Right lobe of liver (tissue), 6 donors: ENCODE measurements at places on chromosomes 7 and 10. TPM values are rescaled to one million over a fixed set of nuclear protein-coding genes. Genes with fewer than 3 reads are reported as not detected.

- no peak overlapping the region for H3K27ac ChIP-seq
- DNase-seq = no peak
- no peaks in the 10 kb centered on the region for H3K27me3 ChIP-seq
Observed at GRCh38 chr10:4034907-4035598, 250.0 kb upstream of the KLF6 start.

DNA sequence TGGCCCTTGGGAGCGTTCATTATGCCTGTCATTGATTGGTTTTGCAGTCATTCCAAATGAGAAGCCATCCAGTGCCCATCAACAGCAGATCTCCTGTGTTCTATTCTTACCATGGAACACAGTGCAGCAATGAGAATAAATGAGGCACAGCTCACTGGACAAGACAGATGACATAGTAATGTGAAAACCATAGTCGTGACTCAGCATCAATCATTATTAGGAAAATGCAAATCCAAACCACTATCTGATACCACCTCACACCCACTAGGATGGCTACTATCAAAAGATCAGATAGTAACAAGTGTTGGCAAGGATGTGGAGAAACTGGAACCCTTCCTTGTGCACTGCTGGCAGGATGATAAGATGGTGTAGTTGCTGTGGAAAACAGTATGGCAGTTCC is 144.7 kb downstream of the ARHGAP22 start:
- no peaks in the 10 kb centered on the region for H3K27me3 ChIP-seq
- no peak overlapping the region for H3K4me3 ChIP-seq
- no peaks in the 10 kb centered on the region for H3K36me3 ChIP-seq
- H3K4me1 ChIP-seq = no peaks in the 10 kb centered on the region
- DNase-seq = no peak
- no peak overlapping the region for H3K27ac ChIP-seq

Gene CPEB3
- 5.7 TPM for total RNA-seq

DNA sequence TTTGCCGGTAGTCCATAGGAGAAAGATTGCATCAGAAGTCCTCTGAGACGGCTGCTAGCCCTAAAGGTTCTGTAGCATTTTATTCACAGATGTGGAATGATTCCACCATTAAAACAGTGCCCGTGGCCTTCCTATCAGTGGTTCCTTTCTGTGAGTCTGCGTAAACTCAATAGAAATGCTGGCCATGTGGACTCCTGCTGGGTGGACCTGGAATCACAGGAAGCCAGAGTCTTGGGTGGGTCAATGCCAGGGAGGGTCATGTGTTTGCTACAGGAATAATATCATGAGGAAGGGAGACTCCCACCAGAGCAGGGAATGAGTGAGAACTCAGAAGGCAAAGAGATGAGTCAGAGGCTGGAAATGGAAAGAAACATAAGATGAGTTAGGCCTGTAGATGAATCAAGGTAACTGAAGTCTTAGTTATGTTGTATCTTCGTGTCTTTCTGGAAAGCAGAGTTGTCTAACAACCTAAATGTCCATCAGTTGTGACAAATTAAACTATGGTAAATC is 410.4 kb upstream of the AUTS2 start:
- H3K27me3 ChIP-seq = no peaks in the 10 kb centered on the region
- H3K4me1 ChIP-seq = no peaks in the 10 kb centered on the region
- DNase-seq = no peak
- no peak overlapping the region for H3K4me3 ChIP-seq
- no peak overlapping the region for H3K27ac ChIP-seq

Gene SVIL
- total RNA-seq = 13.1 TPM

GRCh38 chr10:75414527-75414926 is 13.0 kb upstream of the ZNF503 start:
- H3K4me1 ChIP-seq = no peaks in the 10 kb centered on the region
- H3K4me3 ChIP-seq = no peak overlapping the region
- no peak for DNase-seq
- H3K36me3 ChIP-seq = no peaks in the 10 kb centered on the region
- no peak overlapping the region for H3K27ac ChIP-seq

Gene PRKG1
- 1.4 TPM for total RNA-seq

DNA sequence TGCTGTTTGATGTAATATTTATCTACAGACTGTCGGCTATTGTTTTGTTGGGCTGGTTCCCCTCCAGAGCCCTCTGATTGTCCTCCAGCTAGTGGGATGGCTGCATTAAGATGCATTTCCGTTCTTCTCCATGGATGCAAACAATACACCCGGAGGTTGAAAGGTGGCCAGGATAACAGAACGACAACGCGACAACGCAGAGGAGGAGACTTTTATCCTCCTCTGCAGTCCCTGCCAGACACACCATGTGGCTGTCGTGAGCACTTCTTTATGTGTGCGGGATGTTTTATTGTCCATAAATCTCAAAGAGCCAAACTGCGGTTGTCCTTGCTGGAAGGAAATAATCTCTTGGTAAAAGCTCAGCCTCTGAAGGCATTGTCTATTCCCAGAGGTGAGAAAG is 39.1 kb upstream of the TCERG1L start:
- H3K27me3 ChIP-seq = no peaks in the 10 kb centered on the region
- H3K4me1 ChIP-seq = no peaks in the 10 kb centered on the region
- DNase-seq = no peak
- H3K27ac ChIP-seq = no peak overlapping the region
- H3K4me3 ChIP-seq = no peak overlapping the region
- H3K36me3 ChIP-seq = no peaks in the 10 kb centered on the region

- H3K27me3 ChIP-seq = no peaks in the 10 kb centered on the region
- no peak overlapping the region for H3K4me3 ChIP-seq
- H3K27ac ChIP-seq = no peak overlapping the region
- no peaks in the 10 kb centered on the region for H3K4me1 ChIP-seq
Observed at GRCh38 chr10:78964952-78965633, 103.7 kb upstream of the ZMIZ1 start.

- H3K4me1 ChIP-seq = no peaks in the 10 kb centered on the region
- no peak for DNase-seq
- H3K36me3 ChIP-seq = no peaks in the 10 kb centered on the region
Observed at GRCh38 chr10:91313796-91314485, 93.5 kb downstream of the PCGF5 start.

Gene LIPA
- 179 TPM for total RNA-seq

Gene EPHB4
- 36.8 TPM for total RNA-seq

DNA sequence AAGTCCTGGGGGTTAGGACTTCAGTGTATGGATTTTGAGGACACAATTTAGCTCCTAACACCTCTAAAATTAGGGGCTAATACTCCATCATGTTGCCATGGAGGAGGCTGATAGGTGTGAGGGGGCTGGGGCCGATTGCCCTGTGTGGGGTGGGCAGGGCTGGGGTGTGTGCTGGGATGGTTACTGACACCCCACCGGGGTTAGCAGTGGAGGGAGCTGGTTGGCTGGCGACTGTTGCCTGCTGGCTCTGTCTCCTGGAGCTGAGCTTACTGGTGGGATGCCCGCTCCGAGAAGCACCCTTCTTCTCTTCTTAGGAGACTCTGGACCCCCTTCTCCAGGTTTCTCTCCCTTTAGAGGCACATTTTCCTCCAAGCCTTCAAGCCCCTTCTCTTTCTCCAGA is 22.2 kb upstream of the SH2D4B start:
- DNase-seq = no peak
- no peak overlapping the region for H3K4me3 ChIP-seq
- H3K27ac ChIP-seq = no peak overlapping the region
- H3K36me3 ChIP-seq = peaks cover 23% of the 10 kb centered on the region

GRCh38 chr10:126953886-126954285 is 48.7 kb downstream of the DOCK1 start:
- no peaks in the 10 kb centered on the region for H3K27me3 ChIP-seq
- H3K36me3 ChIP-seq = no peaks in the 10 kb centered on the region

DNA sequence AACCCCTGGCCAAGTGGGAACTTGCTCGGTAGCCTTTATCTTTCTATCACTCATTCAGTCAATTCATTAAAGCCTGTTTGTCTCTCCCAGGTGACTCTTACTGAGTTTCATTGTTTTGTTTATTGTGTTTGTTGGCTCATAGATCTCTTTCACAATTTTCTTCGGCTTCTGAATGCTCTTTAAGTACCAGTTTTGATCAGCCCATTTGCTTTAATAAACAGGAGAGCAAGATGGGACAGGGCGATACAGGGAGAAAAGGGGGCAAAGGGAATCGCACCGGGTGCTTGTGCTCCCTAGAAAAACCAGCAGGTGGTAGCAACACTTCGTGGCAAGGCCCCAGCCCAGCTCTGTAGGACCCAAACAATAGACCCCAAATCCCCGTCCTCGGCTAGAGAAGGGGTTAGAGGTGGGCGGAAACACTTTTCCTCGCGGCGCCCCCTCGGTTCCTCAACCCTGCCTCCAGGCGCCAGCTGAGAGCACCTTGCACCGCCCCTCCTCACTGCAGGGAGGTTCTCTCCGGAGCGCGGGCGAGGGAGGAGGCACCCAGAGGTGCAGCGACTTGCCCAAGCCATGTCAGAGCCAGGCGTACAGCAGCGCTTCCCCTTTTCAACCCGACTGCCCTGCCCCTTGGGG is 1.0 kb upstream of the EPHB6 start:
- DNase-seq = peak; percentile 72
- no peaks in the 10 kb centered on the region for H3K36me3 ChIP-seq
- H3K4me1 ChIP-seq = no peaks in the 10 kb centered on the region
- H3K27me3 ChIP-seq = no peaks in the 10 kb centered on the region

Gene PCLO
- 0.29 TPM for total RNA-seq

DNA sequence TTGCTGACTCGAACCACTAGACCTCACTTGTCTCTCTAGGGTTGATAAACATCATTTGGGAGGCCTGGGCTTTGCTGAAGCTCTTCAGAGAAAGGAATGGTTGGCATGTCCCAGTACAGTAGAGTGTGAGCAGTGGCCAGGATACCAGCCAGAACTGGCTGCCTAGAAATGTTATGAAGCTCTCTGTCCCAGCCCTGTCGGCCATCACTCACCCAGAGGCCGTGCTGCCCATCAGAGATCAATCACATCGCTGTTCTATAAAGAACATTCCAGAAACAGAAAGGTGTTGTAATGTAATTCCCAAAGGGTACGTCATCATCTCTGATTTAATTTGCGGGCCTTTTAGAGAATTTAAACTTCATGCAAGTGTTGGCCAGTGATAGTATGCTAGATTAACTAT is 111.5 kb downstream of the PRPF18 start:
- DNase-seq = no peak
- no peak overlapping the region for H3K27ac ChIP-seq
- H3K4me3 ChIP-seq = no peak overlapping the region
- peaks cover 1% of the 10 kb centered on the region for H3K4me1 ChIP-seq
- no peaks in the 10 kb centered on the region for H3K27me3 ChIP-seq
- H3K36me3 ChIP-seq = peaks cover 8% of the 10 kb centered on the region

DNA sequence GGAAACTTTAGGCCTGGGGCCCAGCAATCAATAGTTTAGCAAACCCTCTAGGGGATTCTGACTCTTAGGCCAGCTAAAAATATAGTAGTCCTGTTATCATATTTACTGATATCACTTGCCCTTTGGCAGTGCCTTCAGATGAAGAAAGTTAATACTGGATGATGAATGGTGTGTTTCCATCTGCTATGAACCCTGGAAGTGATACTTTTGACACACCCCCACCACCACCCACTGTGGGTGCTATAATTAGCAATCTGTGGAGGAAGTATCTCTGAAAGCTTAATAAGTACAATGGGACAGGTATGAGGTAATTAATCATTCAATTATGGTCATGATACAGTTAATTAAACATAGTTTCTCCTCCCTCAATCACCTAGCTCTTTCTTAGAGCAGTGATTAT is 90.4 kb upstream of the LRRTM3 start:
- no peaks in the 10 kb centered on the region for H3K4me1 ChIP-seq
- no peak overlapping the region for H3K27ac ChIP-seq
- no peaks in the 10 kb centered on the region for H3K27me3 ChIP-seq
- H3K4me3 ChIP-seq = no peak overlapping the region
